ENCODE measurements at places on chromosomes 3 and 15.

- no peak for DNase-seq
Observed at GRCh38 chr3:47604145-47604544, 25.5 kb upstream of the CSPG5 start.

GRCh38 chr3:28056806-28057205 is 184.6 kb upstream of the CMC1 start:
- DNase-seq, result no peak

DNA sequence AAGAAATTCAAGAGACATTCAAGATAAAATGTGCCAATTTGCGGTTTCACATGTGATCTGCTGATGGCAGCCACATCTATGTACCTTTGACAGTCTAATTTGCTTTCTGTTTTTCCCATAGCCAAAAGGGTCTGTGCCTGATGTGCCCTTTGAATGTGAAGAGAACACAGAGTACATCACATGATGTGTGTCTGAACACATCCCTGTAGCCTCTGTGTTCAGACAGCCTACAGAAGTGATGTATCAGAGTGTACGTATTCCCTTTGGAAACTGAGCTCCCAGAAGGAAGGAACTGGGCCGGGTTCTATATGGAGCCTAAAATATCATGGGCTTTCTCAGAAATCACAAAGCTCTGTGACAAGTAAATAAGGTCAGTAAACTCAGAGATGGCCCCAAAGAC is 52.4 kb downstream of the BOC start:
- DNase-seq, result no peak

- no peak for DNase-seq
Observed at GRCh38 chr3:159732172-159733111, 256.2 kb upstream of the IL12A start.

DNA sequence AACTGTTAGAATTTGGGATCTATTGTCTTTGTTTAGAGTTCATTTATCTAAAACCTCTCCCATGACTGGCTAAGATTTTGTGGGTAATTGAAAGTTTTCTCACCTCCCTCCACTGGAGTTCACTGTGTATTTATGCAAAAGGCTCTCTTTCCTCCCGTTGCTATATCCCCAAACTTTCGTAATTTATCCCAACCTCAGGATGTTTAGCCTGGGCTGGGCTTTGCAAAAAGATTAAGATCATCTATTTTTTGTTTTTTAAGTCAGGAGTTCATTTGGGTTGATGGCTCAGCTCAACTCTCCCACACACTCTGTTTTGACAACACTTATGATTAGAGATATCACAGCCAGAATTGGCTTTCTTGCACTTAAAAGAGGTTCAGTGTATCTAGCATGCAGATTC is 27.0 kb downstream of the SUCNR1 start:
- no peak for DNase-seq

- no peak for DNase-seq
Observed at GRCh38 chr3:15953841-15954240, 156.1 kb upstream of the ANKRD28 start.

DNA sequence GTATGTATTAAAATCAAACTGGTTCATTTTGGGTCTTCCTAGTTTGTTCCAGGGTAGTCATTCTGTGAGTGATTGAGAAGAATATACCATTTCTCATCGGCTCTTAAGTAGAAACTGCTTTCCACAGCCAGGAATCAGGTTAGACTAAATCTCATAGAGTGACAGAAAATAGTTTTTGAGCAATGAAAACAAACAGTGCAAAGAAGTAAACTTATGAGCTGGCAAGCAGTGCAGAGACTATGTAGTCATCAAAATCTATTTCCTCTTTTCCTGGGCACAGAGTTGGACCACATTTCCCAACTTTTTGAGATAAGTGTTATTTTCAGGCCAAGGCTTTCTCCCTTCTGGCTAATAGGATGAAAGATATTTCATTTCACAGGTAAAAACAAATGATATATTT is 66.5 kb downstream of the UBE3A start:
- DNase-seq, result no peak

Data from cortex of kidney (tissue), 1 donor.